Gastrocnemius medialis (tissue), 4 donors: ENCODE measurements at places on chromosomes 3 and 15. TPM values are rescaled to one million over a fixed set of nuclear protein-coding genes. Genes with fewer than 3 reads are reported as not detected.

GRCh38 chr3:161275919-161276318 is 54.8 kb downstream of the NMD3 start:
- no peaks in the 10 kb centered on the region for H3K4me1 ChIP-seq
- no peaks in the 10 kb centered on the region for H3K27me3 ChIP-seq
- H3K36me3 ChIP-seq: no peaks in the 10 kb centered on the region
- no peak overlapping the region for H3K27ac ChIP-seq
- no peak for DNase-seq

- no peaks in the 10 kb centered on the region for H3K36me3 ChIP-seq
- H3K27me3 ChIP-seq: no peaks in the 10 kb centered on the region
- no peak overlapping the region for H3K27ac ChIP-seq
- no peak for DNase-seq
- H3K4me3 ChIP-seq: no peak overlapping the region
- H3K4me1 ChIP-seq: no peaks in the 10 kb centered on the region
These were observed 13.5 kb upstream of the GRAMD1C start for GRCh38 chr3:113825090-113825489.

GRCh38 chr15:82966671-82967071 is 14.2 kb upstream of the HOMER2 start:
- H3K27ac ChIP-seq: no peak overlapping the region
- H3K4me1 ChIP-seq: peaks cover 38% of the 10 kb centered on the region
- no peak overlapping the region for H3K4me3 ChIP-seq
- no peaks in the 10 kb centered on the region for H3K27me3 ChIP-seq

GRCh38 chr3:185152410-185153170 is at the start of gene C3orf70:
Gene C3orf70, minus strand, starts transcription at chr3:185153060. Its CDS starts 237 bp downstream, at chr3:185152823.
- H3K36me3 ChIP-seq: no peaks in the 10 kb centered on the region
- peaks cover 46% of the 10 kb centered on the region for H3K27me3 ChIP-seq
- H3K27ac ChIP-seq: peak within 1 kb of the TSS; percentile 68
- H3K4me3 ChIP-seq: peak within 1 kb of the TSS; percentile 56
- DNase-seq: no peak
- no peaks in the 10 kb centered on the region for H3K4me1 ChIP-seq

C15orf62 gene
- total RNA-seq: not detected

GRCh38 chr3:126850370-126851085 is 132.4 kb upstream of the PLXNA1 start:
- no peaks in the 10 kb centered on the region for H3K36me3 ChIP-seq
- no peaks in the 10 kb centered on the region for H3K4me1 ChIP-seq
- no peaks in the 10 kb centered on the region for H3K27me3 ChIP-seq
- no peak overlapping the region for H3K4me3 ChIP-seq

DNA sequence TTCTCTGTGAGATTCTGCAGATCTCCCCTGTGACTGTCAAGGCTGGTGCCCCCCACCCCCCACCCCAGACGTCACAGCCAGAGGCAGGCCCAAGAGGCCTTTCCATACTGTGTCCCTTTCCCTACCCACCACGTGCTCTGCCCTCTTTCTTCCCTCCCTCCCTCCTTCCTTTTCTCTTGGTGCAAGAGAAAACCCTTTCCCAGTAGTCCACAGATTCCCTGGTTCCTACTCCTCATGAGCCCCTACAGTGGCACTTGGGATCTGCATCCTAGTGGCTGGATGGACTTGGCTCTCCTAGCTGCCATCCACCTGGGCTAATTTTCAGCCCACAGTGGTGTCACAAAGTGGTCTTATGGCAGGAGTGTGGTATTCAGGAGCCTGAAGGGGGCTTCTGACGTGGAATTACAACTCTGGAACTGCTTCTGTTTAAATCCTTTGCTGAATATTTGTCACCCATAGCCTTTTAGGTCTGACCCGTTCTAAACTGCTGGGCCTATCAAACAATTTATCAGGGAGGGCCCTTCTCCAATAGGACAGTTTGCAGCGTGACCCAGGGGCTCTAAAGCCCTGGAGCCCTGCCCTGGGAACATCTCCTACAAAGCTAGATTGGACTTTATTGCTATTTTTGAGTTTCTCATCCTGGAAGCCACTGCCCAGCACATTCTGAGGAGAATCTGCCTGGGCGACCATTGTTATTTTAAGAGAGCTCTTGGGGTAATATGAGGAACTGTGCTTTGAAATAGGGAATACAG is 35.3 kb downstream of the KLF13 start:
- H3K27ac ChIP-seq: peak overlapping the region; percentile 98
- H3K4me1 ChIP-seq: peaks cover 95% of the 10 kb centered on the region
- H3K27me3 ChIP-seq: no peaks in the 10 kb centered on the region
- no peak overlapping the region for H3K4me3 ChIP-seq
- no peaks in the 10 kb centered on the region for H3K36me3 ChIP-seq

DNA sequence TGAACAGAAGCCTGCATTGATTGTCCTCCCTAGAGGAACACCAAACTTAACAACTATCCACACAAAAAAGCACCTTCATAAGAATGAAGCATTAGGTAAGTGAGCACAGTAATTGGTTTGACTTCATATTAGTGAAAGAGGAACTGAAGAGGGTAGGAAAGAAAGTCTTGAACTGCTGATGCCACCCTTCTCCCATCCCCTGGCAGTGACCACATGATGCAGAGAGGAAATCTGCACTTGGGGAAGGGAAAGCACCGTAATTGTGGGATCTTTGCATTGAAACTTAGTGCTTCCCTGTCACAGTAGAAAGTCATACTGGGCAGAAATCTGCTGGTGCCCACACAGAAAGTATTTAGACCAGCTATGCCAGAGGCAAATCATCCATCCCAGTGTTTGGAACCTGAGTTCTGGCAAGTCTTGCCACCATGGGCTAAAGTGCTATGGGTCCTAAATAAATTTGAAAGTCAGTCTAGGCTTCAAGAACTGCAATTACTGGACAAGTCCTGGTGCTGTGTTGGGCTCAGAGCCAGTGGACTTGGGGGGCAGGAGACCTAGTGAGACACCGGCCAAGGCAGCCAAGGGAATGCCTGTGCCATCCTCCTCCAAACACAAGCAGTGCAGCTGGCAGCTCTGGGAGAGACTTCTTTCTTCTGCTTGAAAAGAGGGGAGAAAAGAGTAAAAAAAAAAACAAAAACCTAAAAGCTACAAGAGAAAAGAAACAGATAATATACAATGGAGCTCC is 63.6 kb downstream of the SLC15A2 start:
- no peaks in the 10 kb centered on the region for H3K4me1 ChIP-seq
- H3K27me3 ChIP-seq: no peaks in the 10 kb centered on the region
- H3K4me3 ChIP-seq: no peak overlapping the region
- no peaks in the 10 kb centered on the region for H3K36me3 ChIP-seq
- no peak overlapping the region for H3K27ac ChIP-seq
